ENCODE measurements at places on chromosomes 13 and 19.

- DNase-seq = no peak
Measured at GRCh38 chr13:20497006-20497775, 28.5 kb downstream of the CRYL1 start.

DNA sequence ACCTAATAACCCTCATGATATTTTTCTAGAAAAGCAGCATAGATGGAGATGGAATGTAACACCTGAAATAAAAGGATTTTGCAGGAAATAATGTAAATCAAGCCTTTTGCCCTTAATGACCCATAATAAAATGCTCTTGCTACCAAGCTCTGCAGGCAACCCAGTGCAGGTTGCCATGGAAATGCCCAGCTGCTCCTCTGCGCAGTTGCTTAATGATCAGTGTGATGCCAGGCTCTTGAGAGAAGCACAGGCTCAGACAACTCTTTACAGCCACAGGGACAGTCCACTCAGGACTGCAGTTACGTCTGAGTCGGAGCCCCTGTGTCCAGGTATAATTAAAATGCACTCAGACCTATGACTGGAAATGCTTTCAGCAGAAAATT, 165.5 kb downstream of the LACC1 start:
- DNase-seq = no peak

DNA sequence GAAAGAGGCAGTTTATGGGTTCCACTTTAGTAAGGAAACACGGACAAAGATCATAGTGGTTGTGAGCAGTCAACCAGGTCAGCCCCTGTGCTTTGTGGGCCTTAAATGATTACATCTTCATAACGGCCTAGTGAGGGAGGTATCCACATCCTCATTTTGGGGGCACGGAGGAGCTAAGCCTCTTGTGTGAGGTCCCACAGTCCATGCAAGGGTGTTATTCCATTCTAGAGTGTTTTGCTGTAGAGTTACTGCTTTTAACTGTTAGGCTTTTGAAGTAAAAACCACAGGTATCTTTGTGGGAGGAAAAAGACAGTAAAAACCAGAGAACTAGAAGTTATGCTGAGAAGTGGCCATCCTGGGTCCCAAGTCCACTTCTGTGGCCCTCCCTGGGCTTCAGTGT, 4.0 kb downstream of the NOP53 start:
- no peak for DNase-seq

- DNase-seq = peak; percentile 48
Measured at GRCh38 chr19:19217099-19217498, 5.3 kb downstream of the NCAN start.

GRCh38 chr19:44532819-44533218, 3.3 kb upstream of the CEACAM20 start:
- DNase-seq = no peak

DNA sequence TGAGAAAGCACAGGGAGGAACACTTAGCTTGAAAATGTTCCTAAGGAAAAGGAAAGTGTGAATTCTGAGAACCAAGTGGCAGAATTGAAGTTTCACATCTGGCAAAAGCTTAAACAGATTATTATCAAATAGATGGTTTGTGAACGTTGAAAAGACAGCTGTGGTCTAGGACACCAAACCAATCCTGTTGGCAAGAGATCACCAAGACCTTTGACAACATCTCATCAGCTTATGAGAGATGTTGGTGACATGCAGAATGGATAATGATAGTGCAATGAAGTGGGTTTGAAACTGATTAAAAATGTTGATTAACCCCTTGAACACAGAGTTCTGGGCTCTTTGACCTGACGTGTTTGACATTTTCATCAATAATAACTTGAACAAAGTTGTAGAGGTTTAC, 74.6 kb upstream of the GPR183 start:
- DNase-seq = no peak

GRCh38 chr13:112732679-112733078, 42.8 kb downstream of the ATP11A start:
- DNase-seq = no peak

- DNase-seq = no peak
Measured at GRCh38 chr13:102970542-102970941, 95.7 kb downstream of the SLC10A2 start.

DNA sequence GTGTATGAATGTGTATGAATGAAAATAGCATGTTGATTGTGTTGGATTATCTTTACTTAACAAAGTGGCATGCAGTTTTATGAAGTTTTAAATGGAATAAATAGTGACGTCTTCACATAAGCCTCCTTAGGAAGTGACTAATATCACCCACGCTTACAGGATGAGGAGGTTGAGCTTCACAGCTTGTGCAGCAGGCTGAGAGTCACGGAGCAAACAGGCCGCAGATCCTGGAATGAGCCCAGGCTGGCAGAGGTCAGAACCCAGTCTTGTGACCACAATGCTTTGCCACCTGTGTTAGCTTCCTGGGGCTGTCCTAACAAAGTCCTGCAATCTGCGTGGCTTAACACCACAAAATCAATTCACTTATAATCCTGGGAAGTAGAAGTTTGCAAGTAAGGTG, 20.8 kb downstream of the LAIR2 start:
- DNase-seq = peak; percentile 11

DNA sequence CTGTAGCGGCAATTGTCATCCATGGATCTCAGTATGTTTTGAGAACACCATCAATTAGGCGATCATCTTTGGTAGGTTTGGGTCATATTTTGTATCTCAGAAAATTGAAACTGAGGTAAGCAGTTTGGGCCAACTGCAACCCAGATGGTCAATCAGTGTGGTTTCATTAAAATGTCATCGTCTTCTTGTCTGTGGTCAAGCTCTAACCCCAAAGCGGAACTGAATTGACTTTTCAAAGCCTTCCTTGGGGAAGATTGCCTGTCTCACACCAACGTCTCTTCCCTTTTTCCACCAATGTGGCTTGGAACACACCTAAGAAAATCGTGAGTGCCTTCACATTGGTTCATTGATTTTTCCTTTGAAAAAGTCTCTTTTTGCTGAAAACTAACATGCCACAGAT, 56.3 kb upstream of the UBAC2 start:
- DNase-seq = no peak

DNA sequence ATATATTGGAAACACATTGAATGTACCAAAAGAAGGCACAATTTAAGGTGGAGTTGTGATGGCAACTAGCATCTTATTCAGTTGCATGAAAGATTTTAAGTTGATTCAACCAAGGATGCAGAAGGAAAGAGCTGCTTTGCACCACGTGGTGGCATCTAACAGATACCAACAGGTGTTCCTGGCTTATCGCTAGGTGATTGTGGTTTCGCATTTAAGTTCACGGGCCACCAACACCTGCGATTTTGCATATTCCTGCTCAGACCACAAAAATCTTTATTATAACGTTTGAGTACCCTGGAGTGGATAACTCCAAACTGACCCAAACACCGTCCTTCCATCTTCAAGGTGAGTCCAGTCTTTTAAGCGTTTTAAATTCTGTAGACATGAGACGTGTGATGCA, 45.3 kb downstream of the RGCC start:
- DNase-seq = no peak

DNA sequence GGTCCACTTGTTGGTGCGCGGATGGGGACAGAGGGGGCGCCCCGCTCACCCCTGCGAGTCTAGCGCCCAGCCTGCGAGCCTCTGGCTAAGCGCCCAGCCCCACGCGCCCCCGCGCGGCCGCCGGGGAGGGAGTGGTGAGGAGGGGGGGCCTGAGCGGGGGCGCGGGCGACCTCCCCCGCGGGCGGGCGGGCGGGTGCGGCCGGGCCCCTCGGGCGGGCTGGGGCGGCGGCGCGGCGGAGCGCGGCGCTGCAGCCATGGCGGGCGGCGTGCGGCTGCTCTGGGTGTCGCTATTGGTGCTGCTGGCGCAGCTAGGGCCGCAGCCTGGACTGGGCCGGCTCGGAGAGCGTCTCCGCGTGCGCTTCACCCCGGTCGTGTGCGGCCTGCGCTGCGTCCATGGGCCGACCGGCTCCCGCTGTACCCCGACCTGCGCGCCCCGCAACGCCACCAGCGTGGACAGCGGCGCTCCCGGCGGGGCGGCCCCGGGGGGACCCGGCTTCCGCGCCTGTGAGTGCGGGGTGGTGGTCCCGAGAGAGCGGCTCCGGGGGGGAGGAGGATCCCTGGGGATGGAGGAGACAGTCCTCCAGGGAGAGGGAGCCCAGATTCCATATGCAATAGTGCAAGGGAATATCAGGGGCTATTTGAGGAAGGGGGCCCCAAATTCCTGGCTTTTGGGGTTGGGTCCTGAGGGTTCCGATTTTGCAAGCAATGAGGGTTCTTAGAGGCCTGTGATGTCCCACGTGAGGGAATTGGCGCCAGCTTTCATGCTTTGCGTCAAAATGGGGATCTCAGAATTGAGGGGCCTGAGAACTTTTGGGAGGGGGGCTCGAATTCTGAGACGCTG, at the start of gene LTBP4:
TSS of gene LTBP4 (plus strand) at position 236 of the 841 bp plus-strand sequence. CDS start at position 255, 19 bp downstream.
- no peak for DNase-seq

DNA sequence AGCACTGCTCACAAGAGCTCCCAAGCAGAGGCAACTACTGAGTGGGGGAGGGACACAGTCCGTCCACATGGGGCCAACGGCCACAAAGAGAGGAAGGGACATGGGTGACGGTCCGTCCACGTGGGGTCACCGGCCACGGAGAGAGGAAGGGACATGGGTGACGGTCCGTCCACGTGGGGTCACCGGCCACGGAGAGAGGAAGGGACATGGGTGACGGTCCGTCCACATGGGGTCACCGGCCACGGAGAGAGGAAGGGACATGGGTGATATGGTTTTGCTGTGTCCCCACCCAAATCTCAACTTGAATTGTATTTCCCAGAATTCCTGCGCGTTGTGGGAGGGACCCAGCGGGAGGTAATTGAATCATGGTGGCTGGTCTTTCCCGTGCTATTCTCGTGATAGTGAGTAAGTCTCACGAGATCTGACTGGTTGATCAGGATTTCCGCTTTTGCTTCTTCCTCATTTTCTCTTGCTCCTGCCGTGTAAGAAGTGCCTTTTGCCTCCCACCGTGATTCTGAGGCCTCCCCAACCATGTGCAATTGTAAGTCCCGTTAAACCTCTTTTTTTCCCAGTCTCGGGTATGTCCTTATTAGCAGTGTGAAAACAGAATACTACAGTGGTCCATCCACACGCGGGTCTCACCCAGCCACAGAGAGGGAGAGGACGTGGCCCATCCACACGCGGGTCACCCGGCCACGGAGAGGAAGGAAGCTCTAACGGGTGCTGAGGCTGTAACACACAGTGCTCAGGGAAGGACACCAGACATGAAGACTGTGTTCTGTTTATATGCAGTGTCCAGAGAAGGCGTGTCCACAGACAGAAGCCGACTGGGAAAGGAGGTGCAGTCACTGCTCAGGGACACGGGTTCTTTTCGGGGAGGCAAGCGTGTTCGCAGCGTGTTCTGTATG, 48.5 kb downstream of the GAS6 start:
- no peak for DNase-seq

GRCh38 chr13:20487927-20488326, 37.7 kb downstream of the CRYL1 start:
- DNase-seq = no peak

- no peak for DNase-seq
Measured at GRCh38 chr13:40480012-40480914, 186.2 kb downstream of the FOXO1 start.

DNA sequence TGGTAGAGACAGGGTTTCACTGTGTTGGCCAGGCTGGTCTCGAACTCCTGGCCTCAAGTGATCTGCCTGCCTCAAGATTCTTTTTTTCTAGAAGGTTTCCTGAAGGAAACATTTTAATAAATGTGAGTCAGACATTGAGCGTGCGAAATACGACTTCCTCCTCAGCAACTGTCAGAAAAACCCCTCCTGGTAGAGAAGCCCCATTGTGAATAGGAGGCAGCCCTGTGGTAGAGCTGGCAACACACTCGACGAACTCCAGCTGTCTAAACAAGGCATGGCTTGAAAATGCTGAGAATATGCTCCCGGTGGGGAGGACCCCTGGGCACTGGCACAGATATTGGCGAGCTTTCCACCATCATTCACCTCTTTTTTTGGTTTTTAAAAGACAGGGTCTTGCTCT, 9.8 kb downstream of the ZNF333 start:
- DNase-seq = peak; percentile 8

DNA sequence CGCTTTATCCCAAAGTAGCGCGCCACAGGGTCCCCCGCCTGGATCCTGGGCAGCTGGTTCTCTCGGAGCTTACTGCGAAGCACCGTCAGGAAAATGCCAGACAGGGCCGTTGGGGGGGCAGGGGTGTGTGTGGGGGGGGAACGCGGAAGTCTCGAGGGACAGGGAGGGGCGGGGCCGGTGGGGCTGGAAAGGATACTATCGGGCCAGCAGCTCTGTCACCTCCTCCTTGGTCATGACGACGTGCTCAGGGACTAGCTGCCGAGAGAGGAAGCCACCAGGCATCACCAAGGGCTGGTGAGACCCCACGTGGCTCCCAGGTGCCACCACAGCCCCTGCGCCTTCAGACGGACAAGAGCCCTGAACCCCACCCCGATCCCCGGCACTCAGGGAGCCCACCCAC, 5.3 kb downstream of the POLR2E start:
- no peak for DNase-seq

DNA sequence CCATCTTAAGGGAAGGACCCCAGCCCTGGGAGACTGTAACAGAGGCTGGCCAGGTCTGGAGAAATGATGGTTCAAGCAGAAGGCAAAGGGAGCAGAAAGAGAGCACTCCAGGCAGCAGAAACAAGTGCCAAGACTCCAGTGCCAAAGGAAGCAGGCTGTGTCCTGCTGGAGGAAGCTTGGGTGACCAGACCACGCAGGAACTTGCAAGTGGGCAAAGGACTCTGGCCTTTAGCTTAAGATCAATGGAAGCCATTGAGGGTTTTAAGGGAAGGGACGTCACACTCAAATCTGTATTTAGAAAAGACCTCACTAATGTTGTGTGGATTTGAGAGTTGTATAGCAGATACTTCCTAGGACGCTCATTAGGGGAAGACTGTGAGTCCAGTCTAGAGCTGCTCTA, 95.5 kb downstream of the MIPEP start:
- DNase-seq = no peak

GRCh38 chr13:71621174-71622124, 245.6 kb downstream of the DACH1 start:
- DNase-seq = no peak

DNA sequence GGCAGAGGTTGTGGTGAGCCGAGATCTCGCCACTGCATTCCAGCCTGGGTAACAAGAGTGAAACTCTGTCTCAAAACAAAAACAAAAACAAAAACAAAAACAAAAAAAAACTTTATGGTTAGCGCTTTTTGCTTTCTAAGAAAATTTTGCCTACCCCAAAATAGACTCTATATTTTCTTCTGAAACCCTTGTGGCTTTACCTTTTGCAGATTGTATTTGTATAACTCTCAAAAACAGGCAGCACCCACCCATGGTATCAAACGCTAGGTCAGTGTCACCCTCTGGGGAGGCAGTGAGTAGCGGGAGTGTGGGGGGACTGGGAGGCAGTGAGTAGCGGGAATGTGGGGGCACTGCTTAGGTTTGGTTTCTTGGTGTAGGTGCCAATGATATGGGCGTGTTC, 7.5 kb upstream of the SLC39A3 start:
- no peak for DNase-seq

DNA sequence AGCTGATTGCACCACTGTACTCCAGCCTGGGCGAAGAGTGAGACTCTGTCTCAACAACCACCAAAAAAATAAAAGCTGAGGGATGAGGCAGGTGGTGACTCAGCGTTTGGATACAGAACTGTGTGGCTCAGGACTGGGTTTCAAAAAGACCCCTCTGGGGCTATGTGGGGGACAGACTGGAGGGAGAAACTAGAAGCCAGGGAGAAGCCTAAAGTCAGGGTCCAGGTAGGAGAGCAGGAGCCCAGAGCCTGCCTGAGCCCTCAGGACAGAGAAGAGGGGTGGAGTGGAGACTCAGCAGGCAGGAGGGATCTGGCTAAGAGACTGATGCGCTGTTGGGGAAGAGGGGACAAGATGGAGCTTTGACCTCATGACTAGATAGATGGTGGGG, 1.8 kb upstream of the CD37 start:
- no peak for DNase-seq

Measured in fibroblast of pulmonary artery (primary cell).